ENCODE measurements at places on chromosomes 4 and X.

- no peak for DNase-seq
Observed at GRCh38 chrX:151184705-151185104, 8.3 kb downstream of the GPR50 start.

DNA sequence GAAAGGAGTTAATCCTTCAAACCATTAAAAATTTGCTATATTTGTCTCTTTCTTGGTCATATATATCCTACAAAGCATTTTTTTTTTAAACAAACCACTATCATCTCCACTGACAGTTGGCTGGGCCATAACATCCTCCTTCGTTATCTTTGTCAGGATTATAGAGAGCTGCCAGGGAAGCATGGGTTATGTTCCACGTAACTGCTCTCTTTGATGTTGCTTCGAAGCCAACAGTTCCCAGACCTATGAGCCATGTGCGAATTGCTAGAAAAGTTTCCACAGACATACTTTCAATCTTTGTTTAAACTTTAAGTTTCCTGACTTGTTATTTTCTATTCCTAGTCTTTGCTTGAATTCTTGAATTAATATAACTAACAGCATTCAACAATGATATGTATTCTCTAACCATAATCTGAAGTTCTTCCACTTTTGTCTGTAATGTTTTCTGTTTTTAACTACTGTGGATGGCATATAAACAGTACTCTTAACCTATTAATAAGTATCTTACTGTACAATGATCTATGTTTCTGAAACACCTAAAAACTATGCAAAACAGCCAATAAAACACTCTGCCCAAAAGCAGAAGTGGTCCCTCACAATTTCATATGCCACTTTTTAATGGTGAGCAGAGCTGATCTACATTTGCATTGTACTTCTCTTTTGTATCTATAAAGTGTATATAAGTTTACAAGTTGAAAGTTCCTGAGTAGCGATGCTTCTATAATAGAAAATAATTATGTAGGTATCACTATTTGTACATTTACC, 37.9 kb downstream of the EREG start:
- no peak for DNase-seq

- DNase-seq: no peak
Observed at GRCh38 chrX:28584025-28584424, 3.2 kb upstream of the IL1RAPL1 start.

- no peak for DNase-seq
Observed at GRCh38 chr4:19993242-19993641, 258.5 kb upstream of the SLIT2 start.
